ENCODE measurements at places on chromosomes 3 and 15.

- DNase-seq, result no peak
Measured at GRCh38 chr15:91135201-91136130, 35.4 kb downstream of the SV2B start.

DNA sequence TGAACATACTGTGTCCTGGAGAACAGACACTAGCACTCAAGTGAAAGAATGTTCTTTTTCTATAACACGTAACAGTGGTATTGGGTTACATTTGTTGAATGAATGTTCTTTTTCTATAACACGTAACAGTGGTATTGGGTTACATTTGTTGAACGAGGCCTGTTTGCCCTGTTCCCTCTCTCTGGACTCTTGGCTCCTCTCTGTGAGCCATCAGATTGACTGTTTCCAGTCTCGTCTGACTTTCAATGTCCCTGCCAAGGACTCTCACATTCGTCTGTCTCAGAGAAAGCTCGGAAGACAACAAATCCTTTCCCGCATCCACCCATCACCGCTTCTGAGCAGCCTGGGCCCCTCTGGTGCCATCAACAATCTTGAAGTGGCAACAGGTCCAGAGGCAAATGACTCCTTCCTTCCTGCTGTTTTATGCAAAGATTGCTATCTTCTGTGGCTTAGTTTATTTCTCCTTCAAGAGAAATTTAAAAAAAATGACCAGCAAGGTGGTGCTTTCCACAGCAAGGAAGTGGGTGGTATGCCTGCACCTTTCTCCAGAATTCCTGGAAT, 8.0 kb downstream of the TMEM45A start:
- no peak for DNase-seq

DNA sequence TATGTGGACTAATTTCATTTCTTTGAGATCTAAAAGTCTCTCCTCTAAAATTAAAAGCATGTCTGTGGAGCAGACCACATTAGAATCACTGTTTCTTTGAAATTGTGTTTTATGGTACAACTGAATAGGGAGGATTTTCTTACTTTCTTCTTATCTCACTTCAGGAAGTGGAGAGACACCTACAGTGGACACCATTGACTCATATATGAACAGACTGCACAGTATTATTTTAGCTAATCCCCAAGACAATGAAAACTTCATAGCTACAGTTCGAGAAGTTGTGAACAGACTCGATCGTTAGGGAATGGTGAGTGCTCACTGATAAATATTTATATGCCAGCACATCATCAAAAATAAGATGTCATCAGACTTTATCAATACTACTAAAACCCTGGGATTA, 58.3 kb downstream of the HMG20A start:
- DNase-seq, result no peak

GRCh38 chr3:188255190-188255589, 101.2 kb downstream of the LPP start:
- no peak for DNase-seq

DNA sequence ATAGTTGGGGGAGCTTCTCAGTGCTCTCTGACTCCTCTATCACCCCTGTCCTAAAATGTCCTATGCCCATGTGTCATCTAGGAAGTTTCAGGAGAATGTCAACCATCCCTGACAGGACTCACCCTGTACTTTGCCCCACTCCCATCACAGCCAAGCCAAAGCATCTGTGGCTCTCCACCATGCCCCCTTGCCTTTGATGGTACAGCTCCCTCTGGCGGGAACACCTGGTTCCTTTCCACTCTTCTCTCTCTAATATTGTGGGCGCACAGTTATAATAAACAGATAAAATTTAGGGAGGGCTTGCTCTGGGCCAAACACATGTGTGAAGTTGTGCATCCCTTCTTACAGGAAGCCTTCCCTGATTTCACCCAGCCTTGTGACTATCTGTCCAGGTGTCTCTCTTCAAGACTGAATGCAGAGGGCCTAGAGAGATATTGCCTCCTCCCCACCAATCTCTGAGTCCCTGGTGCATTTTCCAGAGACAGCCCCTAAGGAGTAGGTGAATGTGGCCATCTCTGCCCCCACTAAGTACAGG, 62.8 kb downstream of the ISG20 start:
- DNase-seq, result no peak

DNA sequence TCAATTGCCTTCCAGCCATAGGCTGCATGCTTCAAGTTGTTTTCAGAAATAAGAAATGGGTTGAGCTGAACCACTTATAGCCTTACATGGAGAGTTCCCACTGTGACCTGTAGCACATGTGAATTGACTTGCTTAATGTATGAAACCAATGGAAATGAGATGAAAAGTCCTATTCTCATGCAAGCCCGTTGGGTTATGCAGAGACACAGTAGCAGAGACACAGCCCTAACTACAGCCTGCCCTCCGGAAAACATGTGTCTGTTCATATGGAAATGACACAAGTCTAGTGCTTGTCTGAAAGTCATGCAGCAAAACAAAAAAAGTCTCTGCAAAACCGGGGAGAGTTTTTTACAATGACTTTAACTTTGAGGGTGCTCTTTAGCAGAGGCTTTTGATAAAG, 14.5 kb downstream of the HIGD2B start:
- DNase-seq, result no peak

DNA sequence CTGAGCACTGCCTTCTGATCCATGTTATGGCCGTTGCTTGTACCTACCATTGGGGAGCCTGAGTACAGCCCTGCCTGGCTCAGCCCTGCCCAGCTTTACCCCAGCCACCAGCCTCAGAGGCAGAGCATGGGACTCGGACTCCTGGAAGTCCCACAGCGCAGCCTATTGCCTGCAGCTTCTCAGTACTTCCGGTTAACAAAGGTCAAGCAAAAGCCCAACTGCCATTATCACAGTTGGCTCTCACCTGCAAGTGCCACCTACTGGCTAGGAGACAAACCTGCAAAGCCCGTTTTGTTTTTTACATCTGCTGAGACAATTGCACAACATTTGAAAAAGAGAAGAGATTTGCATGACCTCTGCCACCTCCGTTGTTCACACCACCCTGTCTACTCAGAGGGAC, 1081.7 kb downstream of the NAALADL2 start:
- DNase-seq, result no peak

- no peak for DNase-seq
Measured at GRCh38 chr15:80773792-80774352, 5.3 kb upstream of the CEMIP start.

GRCh38 chr3:53938645-53939044, 47.0 kb upstream of the SELENOK start:
- peak; percentile 27 for DNase-seq

GRCh38 chr15:25693321-25694238, 169.5 kb downstream of the ATP10A start:
- DNase-seq, result no peak

GRCh38 chr15:35717721-35718120, 171.8 kb upstream of the DPH6 start:
- no peak for DNase-seq

DNA sequence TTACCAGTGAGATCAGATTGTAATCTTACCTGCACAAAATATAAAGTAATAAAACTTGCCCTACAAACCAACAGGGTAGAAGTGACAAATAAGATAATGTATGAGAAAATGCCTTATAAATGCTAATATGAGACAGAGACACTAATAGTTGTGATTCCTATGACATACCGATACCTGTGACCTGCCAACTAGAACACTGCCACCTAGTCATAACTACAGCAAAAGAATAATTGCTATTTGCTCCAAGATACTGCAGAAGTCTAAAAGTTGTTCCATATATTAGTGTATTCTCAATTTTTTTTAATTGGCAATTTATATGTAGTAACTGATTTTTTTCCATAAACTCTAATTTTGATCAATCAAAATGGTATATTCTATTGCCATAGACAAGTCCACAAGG, 25.3 kb upstream of the GP5 start:
- DNase-seq, result no peak

GRCh38 chr3:126743781-126744180, 39.7 kb downstream of the CHCHD6 start:
- no peak for DNase-seq

GRCh38 chr3:10522646-10523303, 17.4 kb upstream of the ATP2B2 start:
- no peak for DNase-seq

DNA sequence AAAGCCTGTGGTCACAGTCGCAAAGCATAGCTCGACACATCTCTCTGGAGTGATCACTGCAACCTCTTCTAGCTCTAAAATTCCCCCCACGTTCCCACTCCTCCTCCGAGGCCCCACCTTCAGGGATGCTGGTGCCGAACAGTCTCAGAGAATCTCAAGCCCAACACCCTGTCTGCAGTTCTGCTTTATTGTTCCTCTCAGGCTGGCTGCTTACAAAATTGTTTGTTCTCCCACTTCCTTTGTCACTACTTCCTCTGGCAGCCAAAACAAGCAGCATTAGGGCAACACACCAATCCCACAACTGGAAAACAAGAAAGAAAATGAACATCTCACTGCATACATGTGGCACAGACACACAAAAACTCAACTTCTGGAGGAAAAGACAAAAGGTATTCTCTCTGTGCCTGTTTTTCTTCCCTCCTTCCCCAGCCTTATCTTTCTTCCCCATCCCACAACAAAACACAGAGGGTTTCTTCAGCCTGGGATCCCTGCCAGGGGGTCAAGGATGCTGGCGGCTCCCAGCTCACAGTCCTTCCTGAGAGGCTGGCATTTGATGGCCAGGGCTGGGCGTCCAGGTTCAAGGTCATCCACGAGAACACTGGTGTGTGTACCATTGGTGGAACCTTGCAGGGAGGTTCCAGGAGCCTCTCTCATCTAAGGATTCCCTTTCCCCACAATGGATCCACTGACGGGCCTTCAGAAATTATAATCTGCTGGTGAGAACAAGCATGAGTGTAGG, 108.4 kb downstream of the TMCO5A start:
- no peak for DNase-seq

DNA sequence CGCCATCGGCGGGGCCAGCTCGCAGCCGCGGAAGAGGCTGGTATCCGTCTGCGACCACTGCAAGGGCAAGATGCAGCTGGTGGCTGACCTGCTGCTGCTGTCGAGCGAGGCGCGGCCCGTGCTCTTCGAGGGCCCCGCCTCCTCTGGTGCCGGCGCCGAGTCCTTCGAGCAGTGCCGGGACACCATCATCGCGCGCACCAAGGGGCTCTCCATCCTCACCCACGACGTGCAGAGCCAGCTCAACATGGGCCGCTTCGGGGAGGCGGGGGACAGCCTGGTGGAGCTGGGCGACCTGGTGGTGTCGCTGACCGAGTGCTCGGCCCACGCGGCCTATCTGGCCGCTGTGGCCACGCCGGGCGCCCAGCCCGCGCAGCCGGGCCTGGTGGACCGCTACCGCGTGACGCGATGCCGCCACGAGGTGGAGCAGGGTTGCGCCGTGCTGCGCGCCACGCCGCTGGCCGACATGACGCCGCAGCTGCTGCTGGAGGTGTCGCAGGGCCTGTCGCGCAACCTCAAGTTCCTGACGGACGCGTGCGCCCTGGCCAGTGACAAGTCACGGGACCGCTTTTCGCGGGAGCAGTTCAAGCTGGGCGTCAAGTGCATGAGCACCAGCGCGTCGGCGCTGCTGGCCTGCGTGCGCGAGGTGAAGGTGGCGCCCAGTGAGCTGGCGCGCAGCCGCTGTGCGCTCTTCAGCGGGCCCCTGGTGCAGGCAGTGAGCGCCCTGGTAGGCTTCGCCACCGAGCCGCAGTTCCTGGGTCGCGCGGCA, 1.8 kb downstream of the TLNRD1 start:
- no peak for DNase-seq

- DNase-seq, result no peak
Measured at GRCh38 chr3:18393906-18394305, 31.2 kb downstream of the SATB1 start.

- no peak for DNase-seq
Measured at GRCh38 chr3:184808021-184808420, 3.9 kb upstream of the VPS8 start.

Data from large intestine (tissue), 12 donors.